ENCODE measurements at places on chromosomes 2 and 18.

GRCh38 chr2:96546797-96547196 is 10.2 kb downstream of the ARID5A start:
- DNase-seq = no peak

DNA sequence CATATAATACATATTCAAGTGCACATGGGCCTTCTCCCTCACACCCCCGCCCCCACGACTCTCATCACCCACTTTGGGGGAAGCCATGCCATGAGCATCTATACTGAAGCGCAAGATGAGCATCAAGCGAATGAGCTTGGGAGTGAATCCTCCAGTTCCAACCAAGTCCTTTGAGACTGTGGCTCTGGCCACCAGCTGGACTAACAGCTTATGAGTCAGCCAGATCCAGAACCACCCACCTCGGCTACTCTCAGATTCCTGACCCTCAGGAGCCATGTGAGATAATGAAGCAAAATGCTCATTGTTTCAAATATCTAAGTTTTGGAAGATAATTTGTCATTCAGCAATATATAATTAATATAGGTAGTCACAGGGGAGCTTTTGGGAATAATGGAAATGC is 22.2 kb upstream of the IL1RL1 start:
- DNase-seq = no peak

- DNase-seq = no peak
Measured at GRCh38 chr18:36471393-36471792, 173.9 kb downstream of the FHOD3 start.

DNA sequence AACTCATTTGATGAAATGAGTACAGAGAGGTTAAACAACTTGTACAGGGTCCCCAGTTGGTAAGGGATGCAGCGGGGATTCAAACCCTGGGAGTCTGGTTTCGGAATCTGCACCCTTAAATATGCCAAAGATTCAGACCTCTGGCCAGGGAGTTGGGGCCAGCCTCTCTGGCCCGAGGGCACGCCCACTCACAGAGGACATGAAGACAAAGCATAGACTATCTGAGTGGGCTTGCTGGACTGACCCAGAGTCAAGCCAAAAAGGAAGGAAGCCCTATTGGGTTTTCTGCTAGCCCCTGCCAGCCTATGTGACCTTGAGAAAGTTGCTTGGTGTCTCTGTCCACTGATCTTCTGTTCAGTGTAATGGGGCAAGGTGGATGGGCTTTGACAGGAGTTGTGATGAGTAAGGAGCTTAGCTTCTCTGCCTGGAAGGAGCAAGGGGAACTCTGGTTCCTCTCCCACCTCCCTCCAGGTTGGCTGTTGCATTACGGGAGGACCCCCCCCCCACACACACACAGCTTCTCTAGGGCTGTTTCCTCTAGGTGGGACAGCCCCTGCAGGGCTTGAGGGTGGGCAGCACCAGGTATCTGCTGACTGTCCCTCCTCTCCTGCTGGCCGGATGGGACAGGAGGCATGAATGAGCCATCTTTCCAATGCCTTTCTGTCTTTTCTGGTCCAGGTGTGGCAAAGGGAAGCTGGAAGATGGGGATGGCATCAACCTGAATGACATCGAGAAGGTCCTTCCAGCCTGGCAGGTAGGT is 131.3 kb downstream of the CTIF start:
- no peak for DNase-seq

DNA sequence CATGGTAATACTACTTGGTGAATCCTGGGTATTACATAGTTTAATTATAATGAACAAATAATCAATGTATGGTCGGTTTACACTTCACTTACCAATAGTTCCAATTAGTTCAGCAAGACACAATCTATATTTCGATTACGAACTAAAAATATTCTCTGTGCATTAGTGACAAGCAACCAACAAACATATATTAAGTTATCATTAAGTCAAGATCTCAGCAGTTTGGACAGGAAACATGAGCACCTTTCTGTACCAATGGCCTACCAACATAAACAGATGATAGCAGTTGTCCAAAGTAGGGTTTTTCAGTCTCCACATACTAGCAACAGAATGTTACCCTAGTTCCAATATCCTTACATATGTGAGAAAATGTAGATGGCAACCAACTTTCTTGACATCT is 32.8 kb downstream of the RTN4 start:
- DNase-seq = no peak

DNA sequence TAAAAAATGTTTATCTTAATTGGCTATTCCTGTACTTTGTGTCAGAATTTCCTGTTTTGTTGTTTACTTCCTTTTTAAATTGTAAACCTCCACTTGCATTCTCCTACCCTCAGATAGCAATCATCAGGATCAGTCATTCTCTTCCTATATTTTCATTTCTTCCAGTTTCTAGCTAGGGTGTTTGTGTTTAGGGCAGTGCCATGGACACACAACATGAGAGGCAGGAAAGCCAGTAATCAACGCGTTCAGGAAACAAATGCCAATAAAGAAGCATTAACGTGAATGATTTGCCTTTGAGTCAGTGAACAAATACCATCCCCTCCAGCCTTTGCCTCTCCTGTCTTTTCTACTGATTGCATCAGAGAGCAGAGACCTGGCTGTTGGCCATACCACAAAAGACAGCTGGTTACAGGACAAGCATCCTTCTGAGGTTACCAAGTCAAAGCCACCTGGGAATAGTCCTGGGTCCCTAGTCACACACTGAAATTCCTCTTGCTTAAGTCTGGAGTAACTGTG is 56.7 kb upstream of the FHL2 start:
- DNase-seq = no peak

GRCh38 chr2:17934721-17935120 is 56.3 kb downstream of the KCNS3 start:
- no peak for DNase-seq

GRCh38 chr2:54370405-54371104 is 85.6 kb upstream of the SPTBN1 start:
- no peak for DNase-seq

- no peak for DNase-seq
Measured at GRCh38 chr2:216679658-216680024, 15.7 kb downstream of the IGFBP5 start.

DNA sequence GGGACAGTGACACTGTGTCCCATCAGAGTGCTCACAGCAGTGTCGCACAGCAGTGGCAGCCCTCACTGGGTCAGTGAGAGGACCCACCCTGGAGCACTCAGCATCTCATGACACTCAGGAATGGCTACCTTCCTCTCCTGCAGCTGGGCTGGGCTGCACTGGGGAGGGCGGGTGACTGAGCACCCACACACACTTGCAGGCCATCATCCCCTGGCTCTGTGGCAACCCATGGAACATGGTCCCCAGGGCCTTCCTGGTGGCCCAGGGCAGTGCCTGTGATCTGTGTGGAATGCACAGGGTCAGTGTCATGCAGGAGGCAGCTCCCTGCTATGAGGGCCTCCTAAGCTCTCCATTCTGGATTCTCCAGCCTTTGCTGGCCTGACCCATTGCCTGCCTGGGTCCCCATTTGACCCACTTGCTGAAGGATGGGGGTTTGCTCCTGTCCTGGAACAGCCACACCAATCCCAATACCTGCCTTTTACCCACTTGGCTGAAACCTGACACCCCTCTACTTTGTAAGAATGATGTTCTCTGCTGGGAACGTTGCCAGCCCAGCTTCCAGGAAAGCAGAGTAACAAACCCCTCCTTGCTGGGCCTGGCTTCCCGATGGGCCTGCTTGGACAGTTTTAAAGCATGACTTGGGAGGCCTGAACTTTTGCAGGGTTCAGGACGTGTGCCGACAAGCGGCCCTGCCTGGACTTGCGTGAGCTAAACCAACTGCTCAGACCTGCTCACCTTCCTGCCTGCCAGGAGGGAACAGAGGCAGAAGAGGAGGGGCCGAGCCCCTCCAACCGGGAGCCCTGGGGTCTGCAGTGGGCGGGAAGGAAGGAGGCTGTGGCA is 13.7 kb downstream of the HS6ST1 start:
- no peak for DNase-seq

- DNase-seq = peak; percentile 2
Measured at GRCh38 chr18:27363872-27364271, 178.8 kb upstream of the CHST9 start.

DNA sequence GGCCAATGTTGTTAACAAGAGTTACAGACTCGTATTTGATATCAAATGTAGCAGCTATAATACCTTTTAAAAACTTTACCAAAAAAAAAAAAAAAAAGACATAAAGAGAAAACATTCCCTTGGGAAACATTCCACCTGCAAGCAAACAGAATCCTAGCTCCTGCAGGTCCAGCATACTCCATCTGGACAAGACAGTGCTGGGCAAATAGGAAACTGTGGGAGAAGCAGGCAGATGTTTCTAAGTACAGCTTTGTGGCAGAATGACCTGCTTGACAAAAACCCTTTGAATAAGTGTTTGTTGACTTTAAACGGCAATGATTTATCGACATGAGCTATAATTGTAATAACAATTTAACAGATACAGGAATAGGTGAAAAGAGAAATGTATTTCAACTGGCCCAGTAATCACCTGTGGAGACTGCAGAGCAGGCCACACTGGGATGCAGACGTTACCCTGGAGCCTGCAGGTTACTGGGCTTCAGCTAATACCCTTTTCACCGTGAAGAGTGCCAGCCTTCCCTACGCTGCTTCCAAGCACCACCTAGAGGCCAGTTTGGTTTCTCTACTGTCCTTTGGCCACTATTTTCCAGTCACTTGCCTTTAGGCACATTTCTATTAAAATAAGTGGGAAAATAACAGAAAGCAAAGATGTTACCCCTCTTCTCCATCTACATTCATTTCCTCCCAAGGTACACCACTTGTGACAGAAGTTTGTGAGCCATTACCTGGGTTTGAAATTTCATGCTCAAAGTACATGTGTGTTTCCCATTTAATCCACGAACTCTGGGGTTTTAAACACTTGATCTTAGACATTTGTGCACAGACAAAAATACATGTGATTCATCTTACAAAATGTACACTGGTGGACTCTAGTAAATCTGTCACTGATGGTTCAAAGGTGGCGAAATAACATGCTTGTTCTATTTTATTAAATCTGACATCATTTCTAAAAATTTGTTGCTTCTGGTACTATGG is 96.9 kb upstream of the ZNF397 start:
- DNase-seq = peak; percentile 89

DNA sequence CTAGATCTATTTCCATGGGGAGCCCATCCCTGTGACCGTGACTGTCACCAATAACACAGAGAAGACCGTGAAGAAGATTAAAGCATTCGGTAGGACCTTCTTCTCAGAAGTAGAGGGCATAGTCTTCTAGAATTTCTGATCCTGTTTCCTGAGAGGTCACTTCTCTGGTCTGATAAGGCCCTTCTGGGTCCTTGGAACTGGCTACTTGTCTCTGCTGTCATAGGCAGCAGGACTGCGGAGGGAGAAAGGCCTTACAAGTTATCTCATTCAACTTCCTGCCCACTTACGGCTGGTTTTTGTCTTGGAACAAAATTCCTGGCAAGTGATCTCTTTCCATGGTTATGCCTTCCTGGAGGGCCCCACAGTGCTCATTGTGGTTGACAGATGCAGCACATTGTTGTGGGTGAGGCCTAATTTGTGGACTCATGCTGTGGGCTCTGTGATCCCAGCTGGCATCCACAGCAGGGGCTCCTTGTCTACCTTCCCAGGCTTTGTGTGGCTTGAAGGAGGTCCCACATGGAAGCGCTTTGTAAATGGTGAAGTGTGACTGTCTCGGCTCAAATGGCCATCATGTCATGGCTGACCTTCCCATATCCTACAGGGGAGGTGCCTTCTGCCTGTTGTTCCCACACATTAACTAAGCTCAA is 22.0 kb downstream of the SAG start:
- no peak for DNase-seq

DNA sequence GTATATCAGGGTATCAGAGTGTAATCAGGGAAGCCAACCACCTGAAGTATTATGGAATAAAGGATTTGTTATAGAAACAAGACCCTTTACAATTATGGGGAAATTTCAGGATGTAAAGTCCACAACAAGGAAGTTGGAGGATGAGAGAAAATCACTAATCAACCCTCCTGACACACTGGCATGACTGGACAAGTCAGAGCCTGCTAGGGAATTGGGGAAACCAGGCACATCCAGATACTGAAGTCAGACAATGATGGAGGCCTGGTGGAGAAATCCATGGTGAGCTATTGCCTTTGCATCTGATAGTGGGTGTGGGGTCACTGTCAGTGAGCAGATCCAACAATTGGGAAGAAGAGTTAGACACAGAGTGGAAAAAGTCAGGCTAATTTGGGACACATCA is 158.8 kb upstream of the FBXO11 start:
- DNase-seq = no peak

- no peak for DNase-seq
Measured at GRCh38 chr2:65199891-65200290, 27.7 kb upstream of the ACTR2 start.

DNA sequence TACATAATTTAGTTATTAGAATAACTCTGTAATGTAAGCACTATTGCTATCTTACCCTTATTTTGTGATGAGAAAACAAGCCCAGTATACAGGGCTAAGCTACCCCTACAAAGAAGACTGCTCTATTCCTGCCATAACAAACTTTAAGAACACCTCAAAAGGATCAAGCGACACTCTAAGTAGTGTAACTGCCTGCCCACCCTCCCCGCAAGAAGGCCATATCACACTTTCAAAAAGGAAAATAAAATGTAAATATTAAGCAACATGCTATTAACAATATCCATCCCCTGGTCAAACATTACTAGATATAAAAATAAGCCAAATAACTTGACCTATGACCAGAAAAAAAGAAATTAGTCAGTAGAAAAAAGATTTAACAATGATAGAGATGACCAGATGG is 741.7 kb upstream of the CNTNAP5 start:
- no peak for DNase-seq

GRCh38 chr2:8298783-8299182 is 383.1 kb upstream of the ID2 start:
- no peak for DNase-seq

GRCh38 chr2:206585335-206585734 is 57.0 kb upstream of the FAM237A start:
- DNase-seq = no peak

- DNase-seq = no peak
Measured at GRCh38 chr18:54961016-54961423, 1.8 kb upstream of the CCDC68 start.

GRCh38 chr2:8277921-8278571 is 403.8 kb upstream of the ID2 start:
- DNase-seq = no peak

GRCh38 chr2:135862718-135863117 is 13.5 kb downstream of the MCM6 start:
- DNase-seq = no peak

DNA sequence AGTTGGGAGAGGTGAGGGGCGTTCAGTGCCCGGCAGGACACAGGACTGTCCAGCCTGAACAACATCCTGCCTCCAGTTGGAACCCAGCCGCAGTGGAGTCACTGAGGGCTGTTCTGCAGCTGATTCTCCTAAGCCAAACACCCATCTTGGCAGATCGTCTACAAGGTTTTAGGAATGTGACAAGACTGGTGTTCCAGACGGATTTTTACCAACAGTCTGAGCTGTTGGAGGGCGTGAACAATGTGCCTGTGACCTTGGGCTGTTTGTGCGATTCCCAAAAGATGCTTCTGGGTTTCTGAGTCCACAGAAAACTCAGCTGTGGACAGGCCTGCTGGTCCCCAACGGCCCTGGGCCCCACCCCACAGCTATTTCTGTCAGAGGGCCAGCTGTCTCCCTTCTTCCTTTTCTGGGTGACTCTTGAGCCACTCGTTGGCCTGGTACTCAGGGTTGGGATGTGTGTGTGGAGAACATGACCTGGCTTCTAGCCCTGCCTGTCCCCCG is 5.7 kb downstream of the LRRFIP1 start:
- DNase-seq = no peak
